Natural killer cell treated with Interleukin-12 subunit alpha and Interleukin-12 subunit beta and Interleukin-15 and Interleukin-18, amount 100 ng/mL, for 72 hours (primary cell): ENCODE measurements at places on chromosomes 5 and 9. TPM values are rescaled to one million over a fixed set of nuclear protein-coding genes. Genes with fewer than 3 reads are reported as not detected.

FST gene
- total RNA-seq = not detected

DNA sequence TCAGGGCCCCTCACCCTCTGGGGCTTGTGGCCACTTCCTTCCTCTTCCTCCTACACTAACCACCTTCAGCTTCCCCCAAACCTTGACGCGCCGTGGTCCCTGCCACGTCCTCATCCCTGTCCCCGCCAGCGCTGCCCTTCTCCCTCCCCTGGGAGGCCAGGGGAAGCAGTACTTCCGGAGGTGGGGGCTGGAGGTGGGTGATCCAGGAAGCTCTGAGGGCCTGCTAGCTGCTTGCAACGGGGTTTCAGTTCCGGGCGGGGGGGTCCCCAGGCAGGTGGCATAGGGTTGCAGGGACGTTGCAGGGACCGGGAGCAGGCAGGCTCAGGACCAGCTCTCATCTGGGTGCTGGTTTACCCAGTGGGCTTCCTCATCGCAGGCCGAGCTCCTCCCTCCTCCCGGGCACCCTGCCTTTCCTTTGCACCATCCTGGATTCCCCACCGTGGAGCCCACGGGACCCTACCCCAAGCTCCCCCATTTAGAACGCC is 70.0 kb downstream of the RXRA start:
- peak; percentile 80 for DNase-seq

- DNase-seq = no peak
Observed at GRCh38 chr9:79555474-79556089, 16.2 kb upstream of the TLE4 start.

TPPP gene
- not detected for total RNA-seq

DNA sequence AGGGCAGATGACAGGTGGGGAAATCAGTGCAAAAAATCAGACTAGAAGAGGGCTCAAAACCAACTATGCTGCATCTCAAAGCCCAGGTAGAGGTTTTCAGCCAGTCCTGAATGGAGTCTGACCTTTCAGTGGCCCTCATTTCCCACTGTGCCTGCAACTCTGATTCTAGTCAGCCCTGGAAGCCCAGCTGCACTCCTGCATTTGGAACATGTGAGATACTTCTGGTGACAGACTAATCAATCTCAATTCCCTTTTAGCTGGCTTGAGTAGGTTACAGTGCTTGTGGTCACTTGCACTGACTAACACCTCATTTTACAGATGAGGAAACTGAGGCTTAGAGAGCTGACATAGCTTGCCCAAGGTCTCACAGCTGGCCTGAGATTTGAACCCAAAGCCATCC is 7.9 kb upstream of the ACSL6 start:
- no peak for DNase-seq

- no peak for DNase-seq
Observed at GRCh38 chr5:79561525-79561893, 47.6 kb upstream of the HOMER1 start.

DNA sequence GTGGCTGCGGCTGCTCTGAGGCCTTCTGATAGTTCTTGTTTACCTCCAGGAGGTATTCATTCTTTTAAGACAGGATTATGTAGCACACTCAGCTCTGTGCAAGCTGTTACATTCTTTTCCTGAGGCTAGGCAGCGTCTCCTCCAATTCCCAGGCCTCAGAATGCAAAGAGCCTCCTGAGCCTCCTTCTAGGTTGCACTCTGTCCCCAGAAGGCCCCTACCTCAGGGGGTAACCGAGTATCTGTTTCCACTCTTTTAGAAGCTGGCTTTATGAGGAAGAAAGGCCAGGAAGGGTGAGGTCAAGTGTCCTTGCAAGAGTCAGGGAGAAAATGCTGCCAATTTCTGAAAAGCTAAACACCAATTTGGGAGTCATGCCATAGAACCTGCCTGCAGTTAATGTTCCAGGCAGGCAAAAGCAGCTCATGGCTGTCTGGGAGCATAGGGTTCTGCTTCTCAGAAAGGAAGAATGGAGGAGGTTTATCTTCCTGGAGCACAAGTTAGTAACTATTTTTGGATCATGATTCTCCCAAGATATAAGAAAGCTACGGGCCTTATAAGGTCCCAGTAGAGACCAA is 178.9 kb downstream of the SEMA6A start:
- DNase-seq = no peak

FOXI1 gene
- 0.25 TPM for total RNA-seq

GRCh38 chr5:172841256-172841655 is 7.2 kb downstream of the ERGIC1 start:
- no peak for DNase-seq

NR2F1-AS1 gene
- total RNA-seq = not detected

GRCh38 chr9:117644932-117645636 is 59.1 kb upstream of the TLR4 start:
- no peak for DNase-seq

- DNase-seq = no peak
Observed at GRCh38 chr9:2464624-2465023, 157.0 kb upstream of the VLDLR start.

FAF2 gene
- 47.3 TPM for total RNA-seq

PLAC8L1 gene
- total RNA-seq = not detected

DNA sequence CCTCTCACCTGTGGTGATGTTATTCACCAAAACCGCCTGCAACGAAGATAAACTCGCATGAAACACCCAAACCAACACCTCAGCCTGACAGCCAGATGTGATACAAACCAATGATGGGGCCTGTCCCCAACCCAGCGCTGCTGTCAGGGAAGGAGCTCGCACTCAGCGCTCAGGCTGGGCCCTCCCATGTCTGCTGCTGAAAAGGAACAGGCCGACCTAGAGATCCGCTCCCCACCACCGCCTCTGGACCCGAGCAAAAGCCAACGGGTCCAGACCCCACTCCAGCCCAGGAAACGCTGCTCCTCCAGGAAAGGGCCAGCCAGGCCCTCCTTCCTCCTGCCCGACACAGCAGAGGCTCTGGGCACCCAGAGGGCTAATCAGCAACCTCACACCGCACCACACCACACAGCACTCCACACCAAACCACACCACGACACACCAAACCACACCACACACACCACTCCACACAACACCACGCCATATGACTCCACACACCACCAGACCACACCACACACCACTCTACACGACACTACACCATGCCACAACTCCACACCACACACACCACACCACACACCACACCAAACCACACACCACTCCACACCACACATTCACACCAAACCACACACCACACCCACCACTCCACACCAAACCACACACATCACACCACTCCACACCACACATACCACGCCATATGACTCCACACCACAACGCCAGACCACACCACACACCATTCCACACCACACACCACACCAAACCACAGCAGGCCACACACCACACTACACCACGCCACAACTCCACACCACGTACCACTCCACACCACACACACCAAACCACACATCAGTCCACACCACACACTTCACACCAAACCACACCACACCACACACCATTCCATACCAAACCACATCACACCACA is 46.5 kb downstream of the GOLM1 start:
- DNase-seq = no peak

GRCh38 chr9:90095682-90096081 is 490.9 kb downstream of the GADD45G start:
- DNase-seq = no peak

LURAP1L gene
- total RNA-seq = not detected

PFN3 gene
- total RNA-seq = not detected

GRCh38 chr5:96548905-96549304 is 113.3 kb upstream of the CAST start:
- DNase-seq = no peak

C5 gene
- 0.88 TPM for total RNA-seq

DNA sequence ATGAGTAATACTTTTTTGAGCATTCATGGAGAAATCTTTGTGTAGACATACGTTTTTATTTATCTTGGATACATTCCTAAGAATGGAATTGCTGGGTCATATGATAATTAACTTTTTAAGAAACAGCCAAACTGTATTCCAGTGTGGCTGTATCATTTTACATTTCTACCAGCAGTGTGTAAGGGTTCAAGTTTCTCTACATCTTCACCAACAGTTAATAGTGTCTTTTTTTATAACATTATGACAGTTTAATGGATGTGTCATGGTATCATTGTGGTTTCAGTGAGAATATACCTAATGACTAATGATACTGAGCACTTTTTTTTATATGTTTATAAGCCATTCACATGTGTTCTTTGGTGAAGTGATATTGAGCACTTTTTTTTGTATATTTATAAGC is 52.4 kb downstream of the NIPBL start:
- DNase-seq = no peak

DNA sequence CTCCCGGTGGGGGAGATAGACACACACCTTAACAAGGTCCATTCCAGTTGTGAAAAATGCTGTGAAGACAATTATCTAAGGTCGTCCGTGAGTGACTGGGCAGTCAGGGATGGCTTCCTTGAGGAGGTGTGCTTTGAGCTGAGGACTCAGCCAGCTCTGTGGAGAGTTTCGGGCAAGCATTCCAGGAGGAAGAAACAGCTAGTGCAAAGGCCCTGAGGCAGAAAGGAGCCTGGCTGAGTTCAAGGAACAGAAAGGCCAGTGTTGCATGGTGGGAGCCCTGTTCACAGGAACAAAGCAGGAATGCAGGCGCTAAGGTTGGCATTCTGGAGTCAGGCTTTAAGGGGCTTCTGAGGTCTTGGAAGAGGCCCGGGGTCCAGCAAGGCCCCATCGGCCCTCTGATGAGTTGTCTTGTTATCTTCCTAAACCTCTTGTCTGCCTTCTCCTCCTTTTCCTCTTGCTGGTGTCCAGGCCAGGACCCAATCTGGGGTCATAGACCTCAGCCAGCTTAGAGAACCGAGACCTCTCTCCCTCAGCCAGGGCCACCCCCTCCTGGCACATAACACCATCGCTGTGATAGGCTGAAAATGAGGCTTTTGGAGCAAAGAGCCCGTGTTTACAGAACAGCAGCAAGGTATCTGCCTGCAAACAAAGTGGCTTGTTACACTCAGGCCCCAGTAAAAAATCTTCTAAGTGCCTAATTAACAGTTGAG is 270.2 kb upstream of the MVB12B start:
- DNase-seq = no peak

DNA sequence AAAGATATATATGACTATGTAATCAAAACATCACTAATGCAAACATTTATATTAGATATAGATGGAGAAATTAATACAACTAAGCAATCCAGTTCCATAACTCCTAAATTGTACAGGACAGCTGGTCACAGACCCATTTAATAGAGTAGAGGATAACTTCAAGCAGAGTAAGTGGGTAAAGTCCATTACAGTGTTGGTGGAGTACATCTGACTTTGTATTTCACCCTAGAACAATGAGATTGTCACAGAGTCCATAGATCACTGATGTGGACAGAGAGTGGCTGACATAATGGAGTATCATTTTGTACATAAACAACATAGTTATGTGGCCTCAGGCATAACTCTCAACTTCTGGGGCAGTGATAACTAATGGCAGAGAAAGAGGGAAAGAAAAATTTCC is 267.8 kb upstream of the KLF9 start:
- no peak for DNase-seq

- no peak for DNase-seq
Observed at GRCh38 chr9:130143279-130143893, 28.8 kb upstream of the NCS1 start.

ZNF169 gene
- 6.3 TPM for total RNA-seq

GRCh38 chr9:18456624-18457237 is 17.2 kb upstream of the ADAMTSL1 start:
- no peak for DNase-seq

DNA sequence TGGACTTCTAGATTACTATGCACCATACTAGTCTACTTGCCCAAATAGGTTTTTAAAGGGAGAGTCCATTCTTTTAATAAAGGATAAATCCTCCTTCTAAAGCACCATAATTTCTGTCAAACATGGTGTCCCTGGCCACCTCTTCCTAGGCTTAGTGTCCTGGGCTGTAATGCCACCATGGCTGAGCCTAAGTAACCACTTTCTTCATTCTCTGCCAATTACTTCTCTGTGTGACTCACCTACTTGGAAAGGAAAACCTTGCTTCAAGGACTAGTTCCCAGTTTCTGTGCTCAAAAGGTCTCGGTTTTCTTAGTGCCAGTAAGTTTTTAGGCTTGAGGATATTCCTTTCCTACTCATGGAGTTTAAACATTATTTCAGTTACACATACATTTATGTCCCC is 273.4 kb downstream of the DENND1A start:
- DNase-seq = no peak

- no peak for DNase-seq
Observed at GRCh38 chr5:72702881-72703434, 113.5 kb upstream of the TNPO1 start.

DNA sequence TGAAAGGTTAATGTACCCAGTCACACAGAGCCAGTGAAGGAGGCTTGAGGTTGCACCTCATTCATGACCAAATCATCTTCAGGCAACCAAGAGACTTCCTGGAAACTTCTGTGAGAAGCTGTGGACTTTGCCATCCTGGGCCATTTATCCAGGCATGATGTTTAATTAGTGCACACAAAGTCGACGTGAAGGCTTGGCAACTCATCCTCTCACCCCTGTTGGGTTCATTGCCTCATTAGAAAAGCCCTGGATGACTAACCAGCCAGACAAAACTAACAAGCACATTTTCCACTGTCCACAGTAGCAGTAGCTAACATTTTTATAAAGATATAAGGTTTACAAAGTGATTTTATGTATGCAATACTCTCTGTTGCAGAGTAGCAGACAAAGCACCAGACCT is 65.7 kb upstream of the ZNF462 start:
- DNase-seq = no peak

TUT7 gene
- total RNA-seq = 51.0 TPM

- DNase-seq = no peak
Observed at GRCh38 chr9:95230046-95230445, 87.5 kb downstream of the FANCC start.

GABBR2 gene
- total RNA-seq = not detected

- DNase-seq = no peak
Observed at GRCh38 chr5:41747708-41748107, 122.5 kb downstream of the OXCT1 start.

- DNase-seq = no peak
Observed at GRCh38 chr5:154505567-154505966, 27.5 kb upstream of the HAND1 start.

DNA sequence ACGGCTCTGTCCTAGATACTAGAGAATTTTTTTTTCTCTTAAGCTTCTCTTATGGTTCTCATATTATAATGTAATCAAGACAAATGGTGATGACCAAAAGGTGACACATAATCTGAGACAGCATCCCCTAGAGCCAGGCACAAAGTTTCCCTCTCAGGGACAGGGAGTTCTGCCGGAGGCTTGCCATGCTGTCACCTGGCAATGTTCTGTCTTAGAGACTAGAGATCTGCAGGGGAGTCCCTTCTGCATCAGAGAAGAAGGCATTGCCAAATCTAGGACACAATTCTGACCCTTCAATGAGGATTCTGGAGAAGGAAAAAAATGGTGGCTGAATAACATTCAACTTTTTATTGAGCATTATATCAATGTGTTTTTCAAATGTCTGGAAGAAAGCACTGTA is 261.2 kb upstream of the TRPC7 start:
- DNase-seq = no peak

GRCh38 chr5:110625376-110625999 is 101.0 kb downstream of the TMEM232 start:
- no peak for DNase-seq
